ENCODE measurements at places on chromosomes 12 and 14. TPM values are rescaled to one million over a fixed set of nuclear protein-coding genes. Genes with fewer than 3 reads are reported as not detected.

DNA sequence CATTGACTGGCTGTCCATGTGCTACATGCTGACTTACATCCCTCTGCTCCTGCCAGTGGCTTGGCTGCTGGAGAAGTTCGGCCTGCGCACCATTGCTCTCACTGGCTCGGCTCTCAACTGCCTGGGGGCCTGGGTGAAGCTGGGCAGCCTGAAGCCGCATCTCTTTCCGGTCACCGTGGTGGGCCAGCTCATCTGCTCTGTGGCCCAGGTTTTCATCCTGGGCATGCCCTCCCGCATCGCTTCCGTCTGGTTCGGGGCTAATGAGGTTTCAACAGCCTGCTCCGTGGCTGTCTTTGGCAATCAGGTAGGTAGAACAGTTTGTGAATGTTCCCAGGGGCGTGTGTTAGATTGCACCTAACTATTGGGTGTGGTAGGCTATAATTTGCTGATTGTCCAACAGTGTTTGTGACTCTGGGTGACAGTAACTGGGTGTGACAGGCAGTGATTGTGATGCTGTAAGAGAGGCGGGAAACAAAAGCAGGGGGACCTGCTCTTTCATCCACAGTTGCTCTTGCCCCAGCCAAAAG lies 981 bp downstream of the FLVCR2 start:
- no peak overlapping the region for H3K27ac ChIP-seq
- no peaks in the 10 kb centered on the region for H3K36me3 ChIP-seq
- peak overlapping the region; percentile 45 for H3K4me3 ChIP-seq
- H3K27me3 ChIP-seq: peaks cover 8% of the 10 kb centered on the region

ZNF385A gene
- 0.28 TPM for total RNA-seq

BEGAIN gene
- 0.18 TPM for total RNA-seq

GRCh38 chr14:64731141-64731581 lies 26.9 kb downstream of the PLEKHG3 start:
- DNase-seq: no peak
- no peaks in the 10 kb centered on the region for H3K27me3 ChIP-seq
- H3K27ac ChIP-seq: no peak overlapping the region

SLC6A13 gene
- 0.28 TPM for total RNA-seq

DNA sequence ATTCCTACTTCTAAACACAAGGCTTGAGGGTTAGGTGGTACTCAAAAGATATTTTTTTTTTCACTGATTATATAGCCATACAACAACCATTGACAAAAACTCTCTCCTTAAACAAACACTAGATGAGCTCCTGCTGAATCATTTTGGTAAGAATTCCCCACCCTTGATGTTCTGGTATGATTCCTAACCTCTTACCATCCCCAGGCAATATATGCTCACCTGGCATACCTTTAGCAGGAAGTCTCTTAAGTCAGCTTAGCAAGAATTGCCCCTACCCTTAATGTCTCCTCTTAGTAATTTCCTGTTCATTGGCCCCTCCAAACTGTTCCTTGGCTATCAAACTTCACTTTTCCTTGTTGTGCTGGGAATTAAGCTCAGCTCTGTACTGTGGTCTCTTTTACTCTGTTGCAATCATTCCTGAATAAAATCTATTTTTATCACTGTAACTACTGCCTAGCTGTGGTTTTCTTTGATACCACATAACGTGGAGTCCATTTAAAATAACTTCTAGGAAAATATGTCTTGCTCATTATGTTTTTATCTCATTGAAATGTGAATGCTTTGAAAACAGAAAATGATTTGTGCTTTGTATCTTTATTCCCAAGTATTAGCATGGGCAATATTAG lies 712.6 kb downstream of the SLC16A7 start:
- H3K4me1 ChIP-seq: peaks cover 2% of the 10 kb centered on the region
- H3K27me3 ChIP-seq: no peaks in the 10 kb centered on the region
- no peak overlapping the region for H3K4me3 ChIP-seq
- H3K27ac ChIP-seq: no peak overlapping the region
- DNase-seq: peak; percentile 30

MRPL52 gene
- total RNA-seq: 51.4 TPM

ASPG gene
- total RNA-seq: not detected

DNA sequence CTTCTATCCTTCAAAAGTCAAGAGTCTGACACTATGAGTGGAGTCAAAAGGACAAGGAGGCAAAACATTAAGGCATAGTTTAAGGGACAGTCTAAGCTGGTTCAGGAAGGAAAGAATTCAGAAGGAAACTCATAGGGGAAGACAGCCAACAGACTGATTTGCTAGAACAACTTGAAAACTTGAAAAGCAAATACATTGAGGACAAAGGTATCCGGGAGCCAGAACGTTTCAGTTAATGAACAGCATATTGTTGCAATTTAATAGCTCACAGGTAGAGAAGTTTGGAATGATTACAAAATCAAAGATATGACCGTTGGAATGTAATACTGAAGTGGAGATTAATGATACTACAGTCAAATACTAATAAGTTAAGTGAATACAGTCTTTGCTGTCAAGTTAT lies 312.8 kb upstream of the RPL10L start:
- H3K36me3 ChIP-seq: no peaks in the 10 kb centered on the region
- H3K27ac ChIP-seq: no peak overlapping the region
- no peaks in the 10 kb centered on the region for H3K4me1 ChIP-seq
- no peak overlapping the region for H3K4me3 ChIP-seq

DNA sequence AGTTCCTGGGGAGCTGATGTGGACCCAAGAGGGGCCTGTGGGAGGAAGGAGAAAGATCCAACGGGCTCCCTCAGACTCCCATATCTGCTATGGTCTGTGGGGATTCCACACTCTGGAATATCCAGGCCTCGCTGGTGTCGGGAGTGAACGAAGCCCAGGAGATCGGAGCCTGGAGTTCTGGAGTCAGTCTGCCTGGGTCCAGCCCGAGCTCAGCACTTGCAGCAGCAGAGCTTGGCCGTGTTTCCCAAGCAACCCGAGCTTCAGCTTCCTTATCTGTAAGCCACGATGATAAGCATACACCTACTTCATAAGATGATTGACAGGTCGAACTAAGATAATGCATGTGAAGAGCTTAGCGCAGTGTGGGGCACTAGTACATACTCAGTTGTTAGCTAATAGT lies 10.1 kb downstream of the LTBP2 start:
- no peaks in the 10 kb centered on the region for H3K27me3 ChIP-seq
- DNase-seq: no peak
- peaks cover 10% of the 10 kb centered on the region for H3K36me3 ChIP-seq

PLEKHD1 gene
- not detected for total RNA-seq

- no peak overlapping the region for H3K27ac ChIP-seq
- H3K4me3 ChIP-seq: peak overlapping the region; percentile 39
- H3K36me3 ChIP-seq: no peaks in the 10 kb centered on the region
- H3K4me1 ChIP-seq: no peaks in the 10 kb centered on the region
Measured at GRCh38 chr12:48296586-48297282, 54.0 kb downstream of the ZNF641 start.

ITPR2 gene
- 9.0 TPM for total RNA-seq

DNA sequence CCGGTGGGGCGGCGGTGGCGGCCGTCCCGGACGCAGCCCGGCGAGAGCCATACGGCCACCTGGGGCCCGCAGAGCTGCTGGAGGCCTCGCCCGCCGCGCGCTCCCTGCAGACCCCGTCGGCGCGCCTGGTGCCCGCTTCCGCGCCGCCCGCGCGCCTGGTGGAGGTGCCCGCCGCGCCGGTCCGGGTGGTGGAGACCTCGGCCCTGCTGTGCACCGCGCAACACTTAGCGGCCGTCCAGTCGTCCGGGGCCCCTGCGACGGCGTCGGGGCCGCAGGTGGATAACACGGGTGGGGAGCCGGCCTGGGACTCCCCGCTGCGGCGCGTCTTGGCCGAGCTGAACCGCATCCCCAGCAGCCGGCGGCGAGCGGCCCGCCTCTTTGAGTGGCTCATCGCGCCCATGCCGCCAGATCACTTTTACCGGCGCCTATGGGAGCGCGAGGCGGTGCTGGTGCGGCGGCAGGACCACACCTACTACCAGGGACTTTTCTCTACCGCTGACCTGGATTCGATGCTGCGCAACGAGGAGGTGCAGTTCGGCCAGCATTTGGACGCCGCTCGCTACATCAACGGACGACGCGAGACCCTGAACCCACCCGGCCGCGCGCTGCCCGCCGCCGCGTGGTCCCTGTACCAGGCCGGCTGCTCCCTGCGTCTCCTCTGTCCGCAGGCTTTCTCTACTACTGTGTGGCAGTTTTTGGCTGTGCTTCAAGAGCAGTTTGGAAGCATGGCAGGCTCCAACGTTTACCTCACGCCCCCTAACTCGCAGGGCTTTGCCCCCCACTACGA lies 716 bp downstream of the RIOX1 start:
- peak overlapping the region; percentile 82 for H3K4me3 ChIP-seq
- H3K27ac ChIP-seq: peak overlapping the region; percentile 85
- peak; percentile 64 for DNase-seq
- peaks cover 11% of the 10 kb centered on the region for H3K4me1 ChIP-seq
- H3K36me3 ChIP-seq: peaks cover 3% of the 10 kb centered on the region
- H3K27me3 ChIP-seq: no peaks in the 10 kb centered on the region

DNA sequence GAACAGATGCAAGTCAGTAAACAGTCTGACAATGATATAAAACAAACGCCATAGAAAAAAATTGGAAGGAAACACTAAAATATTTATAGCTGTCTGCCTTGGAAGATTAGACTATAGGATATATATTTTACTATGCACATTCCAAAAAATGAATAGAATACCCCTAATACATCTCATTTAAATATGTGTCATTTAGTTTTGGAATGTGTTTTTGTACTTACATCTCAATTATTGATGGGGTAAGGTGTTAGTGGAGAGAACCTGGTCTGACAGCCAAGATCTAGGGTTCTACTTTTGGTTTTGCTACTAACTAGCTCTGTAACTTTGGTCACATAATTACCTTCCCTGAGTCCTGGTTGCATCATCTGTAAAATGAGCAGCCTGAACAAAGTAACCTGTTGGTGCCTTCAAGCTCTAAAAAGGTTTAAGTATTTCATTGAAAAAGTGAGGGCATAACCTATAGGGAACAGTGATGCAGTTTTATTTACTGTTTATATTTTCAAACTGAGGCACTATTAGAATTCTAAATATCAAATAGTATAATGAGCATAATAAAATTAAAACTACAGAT lies 28.6 kb upstream of the SLC6A13 start:
- H3K36me3 ChIP-seq: peaks cover 28% of the 10 kb centered on the region
- DNase-seq: no peak
- no peaks in the 10 kb centered on the region for H3K27me3 ChIP-seq
- H3K4me3 ChIP-seq: no peak overlapping the region

- peaks cover 10% of the 10 kb centered on the region for H3K36me3 ChIP-seq
- no peak overlapping the region for H3K27ac ChIP-seq
- H3K4me1 ChIP-seq: no peaks in the 10 kb centered on the region
- DNase-seq: no peak
- peaks cover 12% of the 10 kb centered on the region for H3K27me3 ChIP-seq
Measured at GRCh38 chr14:77275601-77276017, 4.6 kb upstream of the NGB start.

DNA sequence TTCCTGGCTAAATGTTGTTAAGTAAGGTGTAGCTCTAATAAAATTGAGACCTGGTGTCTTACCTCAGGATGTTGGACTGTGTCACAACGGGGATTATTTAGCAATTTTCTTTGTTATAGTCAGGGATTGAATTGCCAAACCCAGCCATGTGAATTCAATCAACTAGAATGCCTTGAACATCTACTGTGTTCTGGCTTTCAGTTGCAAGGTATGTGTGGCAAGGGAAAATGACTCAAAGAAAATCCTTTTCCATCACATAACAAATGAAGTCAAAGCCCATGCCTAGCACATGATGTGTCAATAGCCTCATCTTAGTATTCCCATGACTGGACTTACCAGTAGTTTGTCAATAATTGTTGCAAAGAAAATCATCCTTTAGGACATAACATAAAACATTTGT lies 519.8 kb upstream of the FLRT2 start:
- no peak for DNase-seq
- no peak overlapping the region for H3K27ac ChIP-seq
- no peaks in the 10 kb centered on the region for H3K36me3 ChIP-seq
- no peaks in the 10 kb centered on the region for H3K4me1 ChIP-seq
- H3K4me3 ChIP-seq: no peak overlapping the region

- H3K27ac ChIP-seq: no peak overlapping the region
- no peaks in the 10 kb centered on the region for H3K36me3 ChIP-seq
- DNase-seq: no peak
Measured at GRCh38 chr14:101467181-101467926, 93.9 kb upstream of the DIO3 start.

DNA sequence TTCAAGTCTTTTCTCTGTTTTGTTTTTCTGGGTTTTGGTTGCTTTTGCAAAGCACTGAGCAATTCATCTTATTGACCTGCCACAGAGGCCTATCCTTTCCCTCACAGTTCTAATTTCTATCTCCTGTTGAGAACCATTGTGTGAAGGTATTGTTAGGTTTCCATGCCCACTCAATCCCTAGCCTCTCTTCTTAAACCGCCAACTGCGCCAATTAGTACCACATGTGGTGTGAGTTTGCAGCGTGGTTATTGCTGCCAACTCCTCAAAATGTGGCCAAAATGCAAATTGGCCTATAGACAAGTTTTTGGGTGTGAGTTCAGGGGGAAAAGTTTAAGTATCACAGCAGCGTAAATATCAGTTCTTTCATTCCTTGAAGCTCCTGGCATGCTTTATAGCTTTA lies 232.6 kb downstream of the FLRT2 start:
- H3K4me1 ChIP-seq: no peaks in the 10 kb centered on the region
- no peaks in the 10 kb centered on the region for H3K36me3 ChIP-seq
- DNase-seq: no peak
- no peak overlapping the region for H3K27ac ChIP-seq
- no peaks in the 10 kb centered on the region for H3K27me3 ChIP-seq
- no peak overlapping the region for H3K4me3 ChIP-seq

TAS2R19 gene
- total RNA-seq: 8.1 TPM

CSAD gene
- 5.4 TPM for total RNA-seq

DNA sequence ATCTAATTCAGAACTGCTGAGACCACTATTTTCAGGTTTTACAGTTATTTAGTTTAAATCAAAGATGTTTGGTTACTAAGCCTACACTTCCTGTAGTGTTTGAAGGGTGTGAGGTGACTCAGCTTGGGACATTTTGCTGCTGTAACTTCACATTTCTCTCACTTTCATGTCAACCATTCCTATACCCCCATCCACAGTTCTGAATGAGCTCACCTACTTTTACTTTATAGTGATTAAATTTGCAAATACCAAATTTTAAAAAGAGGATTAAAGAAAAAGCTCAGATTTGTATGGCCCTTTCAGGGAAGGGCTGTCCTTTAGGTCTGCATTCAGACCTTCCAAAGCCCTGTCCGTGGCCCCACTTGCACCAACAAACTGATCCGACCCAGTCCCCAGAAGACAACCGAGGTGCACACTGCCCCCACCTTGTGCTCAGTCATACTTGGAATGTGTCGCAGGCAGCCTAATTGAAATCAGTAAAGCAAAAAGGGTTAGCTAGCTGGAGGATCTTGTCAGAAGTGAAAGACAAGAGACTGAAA lies 174.4 kb downstream of the MON2 start:
- no peak overlapping the region for H3K4me3 ChIP-seq
- H3K27me3 ChIP-seq: peaks cover 3% of the 10 kb centered on the region
- H3K27ac ChIP-seq: no peak overlapping the region

ATF7 gene
- total RNA-seq: 7.0 TPM

GRCh38 chr12:112859291-112859690 lies 47.5 kb upstream of the OAS1 start:
- H3K4me3 ChIP-seq: no peak overlapping the region
- H3K4me1 ChIP-seq: no peaks in the 10 kb centered on the region
- H3K27me3 ChIP-seq: no peaks in the 10 kb centered on the region
- DNase-seq: no peak
- no peaks in the 10 kb centered on the region for H3K36me3 ChIP-seq

Data from IMR-90 (cell line).